Activated CD8-positive, alpha-beta memory T cell treated with anti-CD3 and anti-CD28 coated beads, Interleukin-2, amount 50 U/mL, for 4 hours (primary cell): ENCODE measurements at places on chromosomes 1 and 21.

GRCh38 chr21:7917729-7918128 is 2603.7 kb upstream of the TPTE start:
- DNase-seq, result no peak

DNA sequence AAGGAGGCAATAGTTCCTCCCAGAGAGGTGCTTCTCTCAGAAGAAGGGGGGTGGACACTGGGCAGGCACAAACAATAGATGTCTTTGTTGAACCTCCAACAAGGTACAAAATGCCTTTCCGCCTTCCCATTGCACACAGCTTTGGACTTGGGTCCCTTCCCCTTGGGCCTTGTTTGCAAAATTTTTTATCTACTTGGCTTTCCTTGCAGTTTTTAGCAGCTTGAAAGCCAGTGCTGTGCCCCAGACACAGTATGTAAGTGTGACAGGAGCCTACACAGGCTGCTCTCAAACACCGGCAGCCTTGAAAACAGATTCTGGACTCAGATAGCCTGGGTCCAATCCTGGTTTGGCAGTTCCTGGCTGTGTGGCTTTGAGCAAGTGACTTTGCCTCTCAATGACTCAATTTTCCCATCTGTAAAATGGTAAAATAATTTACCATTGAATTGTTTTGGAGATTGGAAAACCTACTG is 43.0 kb downstream of the ELAPOR1 start:
- no peak for DNase-seq

DNA sequence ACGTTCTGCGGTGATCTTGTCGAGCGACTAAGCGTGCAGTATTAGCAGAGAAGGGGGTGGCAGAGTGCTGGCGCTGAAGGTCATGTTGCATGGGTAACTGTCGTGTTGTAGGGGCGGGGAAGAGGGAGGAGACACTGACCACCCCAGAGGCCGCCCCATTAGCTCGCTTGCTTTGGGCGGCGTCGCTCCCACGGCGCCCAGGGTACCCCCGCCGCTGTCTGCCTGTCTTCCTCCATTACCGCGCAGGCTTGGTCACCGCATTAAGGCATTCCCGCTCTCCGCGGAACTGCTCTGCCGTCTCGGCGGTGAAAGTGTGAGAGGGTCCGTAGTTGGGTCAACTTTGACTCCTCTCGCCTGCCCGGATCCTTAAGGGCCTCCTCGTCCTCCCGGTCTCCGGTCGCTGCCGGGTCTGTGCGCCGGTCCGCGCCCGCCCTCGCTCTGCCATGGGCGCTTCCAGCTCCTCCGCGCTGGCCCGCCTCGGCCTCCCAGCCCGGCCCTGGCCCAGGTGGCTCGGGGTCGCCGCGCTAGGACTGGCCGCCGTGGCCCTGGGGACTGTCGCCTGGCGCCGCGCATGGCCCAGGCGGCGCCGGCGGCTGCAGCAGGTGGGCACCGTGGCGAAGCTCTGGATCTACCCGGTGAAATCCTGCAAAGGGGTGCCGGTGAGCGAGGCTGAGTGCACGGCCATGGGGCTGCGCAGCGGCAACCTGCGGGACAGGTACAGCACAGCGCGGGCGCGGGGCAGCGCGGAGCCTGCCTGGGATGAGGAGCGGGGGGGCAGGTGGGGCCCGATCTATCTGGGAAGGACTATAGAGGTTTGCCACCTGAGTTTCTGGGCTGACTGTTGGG is at the start of gene MTARC2:
Gene MTARC2 (plus strand): TSS at position 234 of the 846 bp plus-strand sequence. CDS start 210 bp downstream, at position 444.
- no peak for DNase-seq

DNA sequence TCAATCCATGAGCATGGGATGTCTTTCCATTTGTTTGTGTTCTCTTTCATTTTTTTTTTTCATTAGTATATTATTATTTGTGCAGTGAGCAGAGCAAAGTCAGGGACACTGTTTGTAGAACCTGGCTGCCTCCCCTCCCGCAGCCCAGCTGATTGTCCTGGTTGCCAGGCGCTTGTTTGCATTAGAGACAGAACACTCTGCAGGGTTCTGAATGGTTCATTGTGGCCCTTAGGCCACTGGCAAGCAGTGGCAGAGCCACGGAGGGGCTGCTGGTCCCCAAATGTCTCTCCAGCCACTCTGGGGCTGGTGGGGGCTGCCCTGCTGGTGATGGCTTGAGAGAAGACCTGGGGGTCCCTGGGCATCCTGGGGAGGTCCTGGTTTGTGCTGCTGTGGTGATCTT is 29.0 kb downstream of the ETS2 start:
- DNase-seq, result no peak

DNA sequence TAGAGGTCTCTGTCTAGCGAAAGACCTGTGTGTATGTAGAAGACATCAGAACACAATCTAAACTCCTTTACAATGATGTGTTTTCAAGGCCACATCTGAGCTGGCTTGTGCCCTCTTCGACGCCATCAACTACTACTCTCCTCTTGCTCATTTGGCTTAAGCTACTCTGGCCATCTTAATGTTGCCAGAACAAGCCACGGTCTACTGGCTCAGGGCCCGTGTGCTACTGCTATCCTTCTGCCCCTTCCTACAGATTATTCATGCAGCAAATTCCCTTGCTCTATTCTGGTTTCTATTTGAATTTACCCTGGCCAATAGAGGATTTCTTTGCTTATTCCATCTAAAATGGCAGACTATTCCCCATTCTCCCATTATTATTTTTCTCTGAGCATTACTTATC is 121.7 kb downstream of the ZZZ3 start:
- DNase-seq, result no peak

- no peak for DNase-seq
Observed at GRCh38 chr1:147077936-147078605, 94.2 kb downstream of the PRKAB2 start.

DNA sequence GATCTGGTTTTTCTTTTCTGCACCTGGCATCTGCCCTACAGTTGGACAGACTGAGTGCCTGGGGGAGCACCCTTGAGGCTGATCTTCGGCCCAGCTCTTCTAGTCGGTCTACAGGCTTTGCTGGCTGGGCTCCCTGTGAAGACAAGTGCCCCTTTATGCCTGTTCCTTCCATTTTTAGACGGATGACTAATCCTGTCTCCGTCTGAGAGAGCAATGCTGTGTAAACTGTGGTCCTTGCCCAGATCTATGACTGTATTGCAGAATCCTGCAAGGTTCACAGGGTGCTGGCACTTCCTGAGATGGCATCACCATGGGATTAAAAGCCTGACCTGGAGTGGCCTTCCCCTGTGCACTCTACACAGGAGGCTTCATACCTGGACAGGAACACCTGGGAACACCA is 47.6 kb upstream of the SAMD13 start:
- DNase-seq, result no peak

DNA sequence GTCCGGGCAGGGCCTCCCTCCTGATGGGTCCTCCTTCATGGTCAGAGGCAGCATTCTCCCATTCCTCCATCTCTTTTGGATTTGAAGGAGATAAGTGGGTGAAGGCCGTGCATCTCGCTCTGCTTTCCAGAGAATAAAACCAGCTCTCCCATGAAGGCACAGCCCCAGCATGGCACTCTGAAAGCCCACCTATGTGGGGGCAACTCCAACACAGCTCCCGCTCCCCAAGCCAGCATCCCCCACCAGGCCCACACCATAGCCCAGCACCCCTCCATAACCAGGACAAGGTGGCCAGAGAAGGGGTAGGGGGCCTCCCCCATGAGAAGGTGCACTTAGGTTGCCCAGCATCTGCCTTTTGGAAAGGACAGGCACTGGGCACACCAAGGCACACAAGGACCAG is 112.2 kb downstream of the PDE9A start:
- DNase-seq, result no peak

DNA sequence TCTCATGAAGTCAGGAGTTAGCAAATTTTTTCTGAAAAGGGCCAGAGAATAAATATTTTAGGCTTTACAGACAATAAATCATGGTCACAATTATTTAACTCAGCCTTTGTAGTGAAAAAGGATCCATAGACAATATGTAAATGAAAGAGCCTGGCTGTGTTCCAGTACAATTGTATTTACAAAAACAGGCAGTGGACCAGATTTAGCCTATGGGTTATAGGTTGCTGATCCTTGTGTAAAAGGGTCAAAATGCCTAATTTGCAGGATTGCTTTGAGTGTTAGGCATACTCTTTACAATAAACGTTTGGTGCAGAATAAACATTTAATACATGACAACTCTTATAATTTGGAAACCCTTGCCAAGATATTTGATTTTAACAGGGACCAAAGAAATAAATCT is 6.5 kb downstream of the SLAMF7 start:
- no peak for DNase-seq

DNA sequence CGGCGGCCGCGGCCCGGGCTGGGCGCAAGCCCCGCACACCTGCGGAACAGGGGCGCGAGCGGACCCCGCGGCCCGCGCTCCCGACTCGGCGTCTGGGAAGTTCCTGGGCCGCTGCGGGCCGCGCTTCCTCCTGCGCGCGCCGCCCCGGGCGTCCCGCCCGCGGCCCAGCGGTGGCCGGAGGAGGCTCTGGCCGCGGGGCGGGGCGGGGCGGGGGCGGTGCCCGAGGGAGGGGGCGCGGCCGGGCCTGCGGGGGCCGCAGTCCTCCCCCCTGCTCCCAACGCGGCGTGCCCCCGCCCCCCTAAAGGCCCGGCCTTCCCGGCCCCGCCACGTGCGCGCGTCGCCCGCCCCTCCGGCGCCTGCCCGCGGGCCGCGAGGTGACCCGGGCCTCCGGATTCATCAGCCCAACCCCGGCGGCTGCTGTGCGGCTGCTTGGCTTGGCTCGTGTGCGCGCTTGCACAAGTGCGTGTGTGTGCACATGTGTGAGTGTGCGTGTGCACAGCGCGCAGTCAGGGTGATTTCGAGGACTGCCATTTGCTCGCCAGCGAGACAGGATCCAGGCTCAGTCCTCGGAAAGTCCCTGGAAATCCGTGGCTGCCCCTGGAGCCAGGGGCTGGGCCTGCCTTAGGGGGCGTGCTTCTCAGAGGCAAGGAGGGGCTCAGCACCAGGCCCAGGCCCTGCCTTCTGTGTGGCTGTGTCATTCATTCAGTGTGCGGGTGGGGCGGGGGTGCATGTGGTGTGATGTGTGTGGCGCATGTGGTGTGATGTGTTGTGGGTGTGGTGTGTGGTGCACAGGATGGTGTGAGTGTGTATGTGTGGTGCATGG is at the start of gene C2CD2:
Gene C2CD2 (minus strand): TSS at position 188 of the 823 bp plus-strand sequence. CDS start 370 bp downstream, outside the sequence.
- DNase-seq, result no peak

GRCh38 chr21:45574691-45575090 is 32.5 kb upstream of the SLC19A1 start:
- no peak for DNase-seq

DNA sequence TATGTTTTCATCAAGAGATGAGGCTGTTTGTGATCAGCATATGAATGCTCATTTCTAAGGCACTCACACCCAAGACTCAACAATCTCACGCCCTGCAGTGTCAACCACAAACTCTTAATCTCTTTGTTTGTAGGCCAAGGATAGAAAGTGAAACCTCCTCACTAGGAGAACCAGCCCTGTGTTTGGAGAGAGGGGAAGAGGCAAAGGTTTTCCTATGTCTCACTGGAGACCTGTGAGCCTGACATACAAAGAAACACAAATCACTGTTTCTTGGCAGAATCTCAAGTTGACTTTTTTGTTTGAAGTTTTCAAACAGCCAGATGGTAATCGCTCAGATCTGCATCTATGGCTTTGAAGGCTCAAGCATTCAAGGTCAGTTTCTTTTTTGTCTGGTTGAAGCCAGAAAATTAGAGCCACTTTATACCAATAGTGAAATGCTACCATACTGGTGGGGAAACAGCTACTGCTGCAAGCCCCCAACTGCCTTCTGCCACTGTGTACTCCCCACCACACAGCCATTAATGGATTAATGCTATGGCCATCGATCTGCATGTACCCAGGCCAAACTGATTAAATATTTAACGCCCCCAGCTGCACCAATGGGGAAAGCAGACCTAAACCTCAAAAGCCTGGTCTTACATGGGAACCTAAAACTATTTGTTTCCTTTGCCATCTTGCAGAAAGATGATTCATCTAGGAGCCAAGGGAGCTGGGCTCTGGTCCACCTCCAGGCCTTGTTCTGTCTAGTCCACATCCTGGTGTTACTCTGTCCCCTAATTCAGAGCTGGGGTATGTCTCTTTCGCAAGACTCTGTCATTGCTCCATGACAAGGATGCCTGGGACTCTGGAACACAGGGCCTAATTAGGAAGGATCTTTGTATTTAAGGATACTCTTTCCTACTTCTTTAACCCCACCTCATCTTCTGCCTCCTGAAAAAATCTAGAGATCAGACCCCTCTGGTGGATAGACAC is 16.3 kb downstream of the PDZK1 start:
- peak; percentile 17 for DNase-seq

DNA sequence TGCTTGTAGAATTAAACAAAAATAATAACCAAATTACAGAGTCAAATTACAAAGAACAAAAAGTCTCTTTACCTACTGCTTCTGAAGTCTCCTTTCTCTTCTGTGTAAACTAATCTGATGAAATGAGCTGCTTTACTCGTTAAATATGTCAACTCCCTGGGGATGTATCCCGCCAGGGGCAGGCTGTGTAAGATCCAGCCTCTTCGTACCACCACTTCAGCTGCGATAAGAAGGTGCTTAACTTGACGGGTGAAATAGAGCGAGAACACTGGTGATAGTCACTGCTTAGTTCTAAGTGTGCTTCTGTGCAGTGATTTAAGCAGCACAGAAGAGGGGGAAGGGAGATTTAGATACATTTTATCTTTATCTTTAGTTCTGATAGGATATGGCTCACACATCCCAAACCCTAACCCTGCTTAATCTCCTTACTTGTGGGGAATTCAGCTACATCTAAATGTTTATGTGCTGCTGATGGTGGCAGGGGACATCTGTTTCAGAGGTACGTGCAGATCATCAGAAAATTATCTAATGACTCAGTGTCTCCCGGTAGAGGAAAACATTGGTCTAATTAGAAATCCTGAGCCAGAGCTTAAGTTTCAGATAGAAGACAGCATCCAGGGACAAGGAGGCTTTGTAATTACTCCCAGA is 46.0 kb downstream of the RHOU start:
- no peak for DNase-seq

- DNase-seq, result no peak
Observed at GRCh38 chr1:99943223-99943794, 26.5 kb upstream of the SLC35A3 start.

DNA sequence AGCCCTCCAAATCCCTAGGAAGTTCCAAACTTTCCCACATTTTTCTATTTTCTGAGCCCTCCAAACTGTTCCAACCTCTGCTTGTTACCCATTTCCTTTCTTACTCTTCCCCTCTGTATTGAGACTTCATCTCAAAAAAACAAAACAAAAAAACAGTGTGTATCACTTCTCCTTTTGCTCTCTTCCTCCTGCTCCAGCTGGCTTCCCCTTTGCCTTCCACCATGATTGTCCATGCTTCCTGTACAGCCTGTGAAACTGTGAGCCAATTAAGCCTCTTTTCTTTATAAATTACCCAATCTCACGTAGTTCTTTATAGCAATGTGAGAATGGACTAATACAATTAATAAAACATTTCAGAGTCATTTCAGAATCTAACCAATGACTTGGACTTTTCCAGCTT is 69.6 kb upstream of the KRTAP19-8 start:
- DNase-seq, result no peak

DNA sequence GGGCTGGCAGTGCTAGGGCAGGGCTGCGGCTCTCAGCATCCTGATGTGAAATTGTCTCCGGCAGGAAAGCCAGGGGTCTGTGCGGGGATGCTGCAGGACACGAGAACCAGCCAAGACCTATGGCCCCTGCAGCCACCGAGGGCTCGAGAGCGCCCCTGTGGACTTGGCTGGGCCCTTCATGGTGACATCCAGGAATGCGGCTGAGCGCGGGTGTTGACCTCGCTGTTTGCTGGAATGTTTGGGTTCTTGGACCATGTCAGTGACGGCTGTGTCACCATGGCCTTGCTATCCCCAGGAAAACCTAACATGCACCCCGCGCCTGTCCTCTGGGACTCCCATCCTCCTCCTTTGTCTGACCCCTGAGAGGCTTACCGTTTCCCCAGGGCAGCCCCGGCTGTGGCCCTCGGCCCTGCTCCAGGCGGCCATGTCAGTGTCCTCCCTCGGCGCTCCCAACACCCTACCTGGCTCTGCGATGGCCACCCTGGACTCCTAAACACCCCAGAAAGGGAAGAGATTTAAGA is 14.3 kb upstream of the C1orf174 start:
- DNase-seq, result no peak
